CD4-positive, alpha-beta T cell treated with Interleukin-6 for 4 hours (primary cell): ENCODE measurements at places on chromosomes 3 and 15.

GRCh38 chr15:36172955-36173354 is 406.5 kb upstream of the CDIN1 start:
- DNase-seq: no peak

DNA sequence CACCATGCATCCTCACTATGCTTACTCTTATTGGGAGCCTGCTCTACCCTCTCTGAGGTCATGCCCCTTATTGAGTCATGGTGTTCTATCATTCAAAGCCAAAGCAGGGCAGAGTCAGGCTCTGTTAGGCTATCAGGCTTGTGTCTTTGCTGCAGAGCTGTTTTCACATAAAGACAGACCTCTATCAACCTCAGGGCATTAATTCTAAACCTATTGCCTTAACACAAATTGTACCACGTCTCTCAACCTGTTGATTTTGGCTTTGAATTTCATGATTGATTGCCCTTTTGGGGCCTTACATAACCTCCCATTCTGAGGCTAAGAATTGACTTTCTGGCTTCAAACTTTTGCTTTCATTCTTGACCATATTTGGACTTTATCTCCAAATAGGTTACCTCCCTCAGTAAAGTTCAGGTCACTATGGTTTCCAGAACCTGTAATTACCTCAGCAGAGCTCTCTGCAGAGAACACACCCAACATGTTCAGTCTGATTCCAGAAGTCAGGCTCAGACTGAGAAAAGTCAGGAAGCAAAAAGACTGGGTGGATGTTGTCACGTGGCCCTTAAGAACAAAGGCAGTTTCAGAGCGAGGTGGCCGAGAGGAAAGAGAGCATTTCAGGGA is 221.4 kb upstream of the NANOGP8 start:
- DNase-seq: no peak

DNA sequence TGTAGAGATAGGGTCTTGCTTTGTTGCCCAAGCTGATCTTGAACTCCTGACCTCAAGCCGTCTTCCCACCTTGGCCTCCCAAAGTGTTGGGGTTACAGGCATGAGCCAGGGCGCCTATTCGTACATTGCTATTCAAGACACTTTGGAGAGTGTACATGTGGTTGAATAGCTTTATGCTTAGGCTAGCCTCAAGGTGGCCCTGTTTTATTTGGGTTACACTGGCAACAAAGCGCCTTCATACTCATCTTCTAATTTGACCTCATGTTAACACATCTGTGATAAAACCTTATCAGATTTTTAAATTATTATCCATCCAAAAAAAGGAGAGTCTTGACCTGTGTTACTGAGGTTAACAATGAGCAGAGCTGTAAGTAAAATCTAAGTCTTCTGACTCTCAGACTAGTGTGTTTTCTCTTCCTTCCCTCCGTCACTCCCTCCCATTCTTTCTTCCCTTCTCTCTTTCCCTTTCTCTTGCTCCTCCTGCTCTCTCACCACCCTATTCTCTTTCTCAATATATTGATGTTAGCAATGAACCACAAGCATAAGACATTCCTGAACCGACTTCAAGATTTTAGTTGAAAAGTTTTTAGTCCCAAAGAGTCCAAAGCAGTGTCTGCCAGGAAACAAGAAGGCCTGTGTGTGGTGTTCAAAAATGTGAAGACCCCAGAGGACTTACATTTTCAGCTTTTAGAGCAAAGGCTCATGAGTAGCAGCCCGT is 603.7 kb upstream of the CFAP20DC start:
- DNase-seq: no peak

- DNase-seq: no peak
These were observed 36.0 kb upstream of the LEKR1 start for GRCh38 chr3:156790156-156790555.

- no peak for DNase-seq
These were observed 53.6 kb downstream of the LMCD1 start for GRCh38 chr3:8555113-8555661.

GRCh38 chr15:43988900-43989299 is 162.1 kb downstream of the WDR76 start:
- DNase-seq: no peak

- no peak for DNase-seq
These were observed 58.5 kb upstream of the LARS2 start for GRCh38 chr3:45329761-45330305.
